ENCODE measurements at places on chromosomes 4 and X. TPM values are rescaled to one million over a fixed set of nuclear protein-coding genes. Genes with fewer than 3 reads are reported as not detected.

DNA sequence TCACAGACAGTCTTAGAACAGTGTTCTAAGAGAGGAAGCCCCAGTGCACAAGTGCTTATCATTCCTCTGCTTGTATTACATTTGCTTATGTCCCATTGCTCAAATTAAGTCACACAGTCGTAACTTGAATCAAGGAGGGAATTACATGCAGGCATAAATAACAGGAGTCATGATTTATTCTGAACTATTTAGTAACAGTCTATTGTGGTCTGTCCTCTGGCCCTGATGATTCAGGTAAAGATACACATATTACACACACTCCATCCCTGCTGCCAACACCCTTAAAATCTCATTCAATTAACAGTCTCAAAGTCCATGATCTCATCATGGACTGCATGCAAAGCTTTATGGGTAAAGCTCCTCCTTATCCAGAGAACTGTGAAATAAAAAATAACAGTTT is 60.1 kb downstream of the GRIA2 start:
- H3K4me1 ChIP-seq, result peaks cover 1% of the 10 kb centered on the region
- H3K4me3 ChIP-seq, result no peak overlapping the region
- H3K27ac ChIP-seq, result no peak overlapping the region
- no peaks in the 10 kb centered on the region for H3K27me3 ChIP-seq

- no peaks in the 10 kb centered on the region for H3K27me3 ChIP-seq
- H3K36me3 ChIP-seq, result no peaks in the 10 kb centered on the region
- no peak overlapping the region for H3K27ac ChIP-seq
- no peak for DNase-seq
- H3K4me3 ChIP-seq, result no peak overlapping the region
- H3K4me1 ChIP-seq, result no peaks in the 10 kb centered on the region
Measured at GRCh38 chrX:39260965-39261364, 459.7 kb downstream of the MID1IP1 start.

GRCh38 chr4:148004228-148004857 is 272.5 kb downstream of the ARHGAP10 start:
- H3K4me1 ChIP-seq, result no peaks in the 10 kb centered on the region
- no peak overlapping the region for H3K27ac ChIP-seq
- H3K4me3 ChIP-seq, result no peak overlapping the region
- H3K36me3 ChIP-seq, result no peaks in the 10 kb centered on the region
- no peaks in the 10 kb centered on the region for H3K27me3 ChIP-seq

- no peaks in the 10 kb centered on the region for H3K27me3 ChIP-seq
- no peak overlapping the region for H3K27ac ChIP-seq
- DNase-seq, result no peak
- H3K4me3 ChIP-seq, result no peak overlapping the region
Measured at GRCh38 chrX:16207634-16208033, 40.4 kb downstream of the MAGEB17 start.

DNA sequence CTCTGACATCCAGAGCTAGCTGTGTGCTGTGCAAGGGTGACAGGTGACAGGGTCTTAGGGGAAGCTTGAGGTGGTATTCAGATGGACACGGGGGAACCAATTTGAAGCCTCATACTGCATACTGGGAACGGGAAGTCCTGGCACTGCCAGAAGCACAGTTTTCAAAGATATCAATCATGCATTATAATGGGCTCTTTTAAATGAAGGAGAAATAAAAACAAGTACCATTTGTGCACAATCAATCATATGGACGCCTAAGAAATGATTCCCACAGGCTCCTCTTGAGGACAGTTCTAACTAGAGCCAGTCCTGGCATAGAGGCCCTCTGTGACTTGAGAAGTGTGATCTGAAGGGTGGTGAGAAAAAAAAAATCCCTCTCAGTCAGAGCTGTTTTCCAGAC is 50.9 kb downstream of the TSC22D3 start:
- no peaks in the 10 kb centered on the region for H3K36me3 ChIP-seq
- no peak for DNase-seq
- H3K4me1 ChIP-seq, result no peaks in the 10 kb centered on the region
- H3K27me3 ChIP-seq, result no peaks in the 10 kb centered on the region
- no peak overlapping the region for H3K27ac ChIP-seq
- H3K4me3 ChIP-seq, result no peak overlapping the region

DNA sequence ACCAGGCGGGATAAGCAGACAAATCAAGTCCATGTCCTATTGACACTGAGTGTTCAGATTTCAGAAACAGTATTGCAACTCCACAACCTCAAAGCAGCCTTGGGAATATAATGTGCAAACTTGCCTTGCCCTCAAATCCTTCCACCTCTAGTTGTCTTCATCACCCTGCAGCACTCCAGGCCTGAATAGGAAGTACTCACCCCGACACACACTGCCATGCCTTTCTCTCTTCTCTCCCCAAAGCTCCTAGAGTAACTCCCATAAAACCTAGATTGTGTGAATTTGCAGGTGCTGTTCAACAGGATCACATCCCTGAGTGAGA is 19.6 kb downstream of the ACSL1 start:
- H3K27me3 ChIP-seq, result no peaks in the 10 kb centered on the region
- no peak overlapping the region for H3K4me3 ChIP-seq
- no peaks in the 10 kb centered on the region for H3K36me3 ChIP-seq
- DNase-seq, result no peak
- peaks cover 8% of the 10 kb centered on the region for H3K4me1 ChIP-seq

DNA sequence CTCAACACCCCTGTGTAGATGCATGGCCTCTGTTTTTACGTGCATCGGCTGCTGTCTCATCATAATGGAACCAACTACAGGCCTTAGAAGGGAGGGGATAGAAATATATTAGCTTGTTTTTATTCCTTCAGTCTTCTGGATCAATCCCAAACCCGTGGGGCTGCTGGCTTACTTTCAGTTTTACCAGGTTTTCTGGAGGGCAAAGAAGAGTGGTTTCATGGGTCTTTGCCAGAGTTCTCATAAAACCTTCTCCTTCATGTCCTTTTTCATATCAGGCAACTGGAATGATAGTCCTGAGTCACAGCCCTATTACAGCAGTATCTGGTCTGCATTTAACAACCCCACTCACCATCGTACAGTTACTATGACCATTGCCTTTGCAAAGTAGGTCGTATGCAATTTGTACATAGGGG is 34.6 kb downstream of the PPP2R2C start:
- H3K4me1 ChIP-seq, result no peaks in the 10 kb centered on the region
- DNase-seq, result no peak
- no peak overlapping the region for H3K27ac ChIP-seq
- no peaks in the 10 kb centered on the region for H3K27me3 ChIP-seq
- no peaks in the 10 kb centered on the region for H3K36me3 ChIP-seq

GRCh38 chr4:7189475-7190277 is 2.7 kb upstream of the SORCS2 start:
- H3K27ac ChIP-seq, result no peak overlapping the region
- no peaks in the 10 kb centered on the region for H3K4me1 ChIP-seq
- H3K36me3 ChIP-seq, result no peaks in the 10 kb centered on the region
- peak; percentile 22 for DNase-seq
- H3K4me3 ChIP-seq, result no peak overlapping the region

PDE6B gene
- 1.9 TPM for total RNA-seq

All from aorta (tissue), 5 donors.